ENCODE measurements at places on chromosomes 2 and 18. TPM values are rescaled to one million over a fixed set of nuclear protein-coding genes. Genes with fewer than 3 reads are reported as not detected.

The PLEK gene
- 6.8 TPM for polyA plus RNA-seq

The FAP gene
- 19.3 TPM for polyA plus RNA-seq

The DCDC2C gene
- polyA plus RNA-seq: 0.39 TPM

The LTBP1 gene
- polyA plus RNA-seq: 83.4 TPM

The RAX gene
- not detected for polyA plus RNA-seq

The TMEM37 gene
- polyA plus RNA-seq: 62.4 TPM

The ANKRD29 gene
- polyA plus RNA-seq: 0.70 TPM

The MRPS9 gene
- polyA plus RNA-seq: 51.7 TPM

The GPAT2 gene
- polyA plus RNA-seq: 3.3 TPM

The RFTN2 gene
- 22.6 TPM for polyA plus RNA-seq

The CIDEA gene
- polyA plus RNA-seq: not detected

The LOXHD1 gene
- polyA plus RNA-seq: 0.79 TPM

The DNAJC5G gene
- 1.1 TPM for polyA plus RNA-seq

The NDUFB3 gene
- 138 TPM for polyA plus RNA-seq

The HNMT gene
- polyA plus RNA-seq: 51.3 TPM

The DLGAP1 gene
- 5.0 TPM for polyA plus RNA-seq

The C2orf42 gene
- polyA plus RNA-seq: 17.1 TPM

The RGPD3 gene
- polyA plus RNA-seq: 0.46 TPM

The MEP1B gene
- polyA plus RNA-seq: 0.20 TPM

The SKOR2 gene
- polyA plus RNA-seq: not detected

The LYPD6 gene
- polyA plus RNA-seq: 17.9 TPM

The COL5A2 gene
- 124 TPM for polyA plus RNA-seq

All from left renal cortex interstitium (tissue), 4 donors.